Stimulated activated CD4-positive, alpha-beta T cell treated with anti-CD3 and anti-CD28 coated beads, Interleukin-15, amount 100 ng/mL, for 48 hours (primary cell): ENCODE measurements at places on chromosomes 11 and 22.

GRCh38 chr11:8760896-8761295 lies 78.3 kb downstream of the RPL27A start:
- no peak for DNase-seq

DNA sequence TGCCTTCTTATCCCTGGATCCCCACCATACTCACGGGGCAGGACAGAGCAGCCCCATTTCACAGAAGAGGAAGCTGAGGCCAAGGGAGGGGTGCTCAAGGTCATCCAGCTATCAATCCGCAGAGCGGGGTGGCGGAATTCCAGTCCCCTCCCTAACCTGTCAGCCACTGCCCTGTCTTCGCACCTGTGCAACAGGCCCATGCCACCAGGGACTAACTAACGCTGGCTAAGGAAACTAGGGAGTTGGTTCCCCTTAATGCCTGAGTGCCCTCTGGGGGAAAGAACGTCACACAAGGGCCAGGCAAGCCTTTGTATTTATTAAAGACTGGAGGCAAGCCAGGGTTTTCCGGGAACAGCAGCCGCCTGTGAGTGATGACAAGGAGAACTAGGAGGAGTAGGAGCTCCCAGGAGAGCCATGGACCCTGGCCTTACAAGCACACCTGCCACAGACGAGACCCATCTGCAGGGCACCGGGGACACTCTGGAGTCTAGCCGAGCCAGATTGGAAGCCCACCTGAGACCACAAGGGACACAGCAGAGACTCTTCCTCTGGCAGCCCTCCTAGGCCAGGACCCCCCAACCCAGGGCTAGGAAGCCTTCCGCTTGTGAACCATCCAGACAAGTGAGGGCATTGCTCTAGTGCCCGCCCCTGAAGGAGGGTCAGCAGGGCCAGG lies 64.4 kb downstream of the MYH9 start:
- DNase-seq: no peak

DNA sequence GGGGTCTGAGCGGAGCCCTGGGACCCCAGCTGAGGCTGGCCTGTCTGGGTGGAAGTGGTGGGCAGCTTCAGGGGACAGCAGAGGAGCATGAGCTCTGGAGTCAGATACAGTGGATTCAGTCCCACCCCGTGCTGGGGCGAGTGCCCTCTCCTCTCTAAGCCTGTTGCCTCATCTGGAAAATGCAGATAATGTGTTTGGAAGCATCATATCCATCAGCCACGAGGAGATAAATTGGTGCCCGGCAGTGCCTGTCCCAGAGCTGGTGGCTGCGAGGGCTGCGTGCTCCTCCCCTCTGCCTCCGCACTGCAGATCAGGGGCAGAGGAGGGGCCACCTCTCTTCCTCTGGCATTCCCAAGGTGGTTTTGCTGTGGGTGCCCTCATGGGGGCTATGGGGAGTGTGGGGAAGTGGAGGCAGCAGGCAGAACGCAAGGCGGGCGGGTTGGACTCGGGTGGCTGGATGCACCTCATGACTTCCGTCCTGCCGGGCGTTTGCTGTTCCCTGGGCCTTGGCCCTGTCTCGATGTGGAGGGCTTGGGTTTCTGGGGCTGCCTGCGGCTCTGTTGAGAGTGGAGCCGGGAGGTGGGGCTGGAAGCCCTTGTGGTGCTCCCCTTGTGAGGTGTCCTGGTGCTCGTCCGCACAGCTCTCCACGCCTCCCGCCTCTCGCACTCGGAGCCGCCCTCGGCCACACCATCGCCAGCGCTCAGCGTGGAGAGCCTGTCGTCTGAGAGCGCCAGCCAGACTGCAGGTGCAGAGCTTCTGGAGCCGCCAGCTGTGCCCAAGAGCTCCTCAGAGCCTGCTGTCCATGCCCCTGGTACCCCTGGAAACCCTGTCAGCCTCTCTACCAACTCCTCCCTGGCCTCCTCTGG lies 20.9 kb downstream of the MICALL1 start:
- DNase-seq: no peak

GRCh38 chr11:116776522-116776984 lies 3.8 kb upstream of the BUD13 start:
- DNase-seq: no peak

- DNase-seq: peak; percentile 2
Observed at GRCh38 chr11:88508759-88509581, 171.4 kb upstream of the CTSC start.

DNA sequence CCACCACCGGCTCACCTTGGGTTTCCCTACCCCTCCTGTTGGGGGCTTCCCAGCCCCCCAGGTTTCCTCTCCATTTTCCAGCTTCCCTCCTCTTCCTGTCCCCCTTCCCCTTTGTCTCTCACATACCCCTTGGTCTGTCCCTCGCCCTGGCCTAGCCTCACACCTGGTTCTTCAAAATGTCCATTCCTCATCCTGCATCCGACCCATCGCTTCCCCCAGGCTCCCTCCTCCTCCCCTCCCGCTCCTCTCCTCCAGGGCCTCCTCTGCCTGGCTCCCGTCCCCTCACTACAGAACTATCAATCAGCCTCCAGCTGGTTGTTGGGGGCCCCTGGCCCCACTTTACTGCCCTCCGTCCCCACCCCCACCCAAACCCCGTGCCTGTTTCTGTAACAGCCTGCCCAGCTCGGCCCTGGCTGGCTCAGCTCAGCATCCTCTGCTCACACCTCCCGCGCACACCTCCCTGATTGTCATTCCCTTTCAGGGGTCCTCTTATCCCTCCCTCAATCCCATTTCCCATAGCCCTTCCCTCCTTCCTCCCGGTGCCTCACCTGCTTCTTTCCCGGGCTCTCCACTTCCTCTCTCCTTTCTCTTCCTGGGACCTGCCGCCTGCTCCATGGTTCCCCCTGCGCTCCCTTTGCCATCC lies 1.2 kb downstream of the CNIH2 start:
- DNase-seq: no peak

GRCh38 chr22:33842421-33843094 lies 77.7 kb downstream of the LARGE1 start:
- no peak for DNase-seq

- no peak for DNase-seq
Observed at GRCh38 chr11:133383201-133383600, 149.1 kb downstream of the OPCML start.

GRCh38 chr11:47348859-47349258 lies 3.6 kb downstream of the MYBPC3 start:
- no peak for DNase-seq

DNA sequence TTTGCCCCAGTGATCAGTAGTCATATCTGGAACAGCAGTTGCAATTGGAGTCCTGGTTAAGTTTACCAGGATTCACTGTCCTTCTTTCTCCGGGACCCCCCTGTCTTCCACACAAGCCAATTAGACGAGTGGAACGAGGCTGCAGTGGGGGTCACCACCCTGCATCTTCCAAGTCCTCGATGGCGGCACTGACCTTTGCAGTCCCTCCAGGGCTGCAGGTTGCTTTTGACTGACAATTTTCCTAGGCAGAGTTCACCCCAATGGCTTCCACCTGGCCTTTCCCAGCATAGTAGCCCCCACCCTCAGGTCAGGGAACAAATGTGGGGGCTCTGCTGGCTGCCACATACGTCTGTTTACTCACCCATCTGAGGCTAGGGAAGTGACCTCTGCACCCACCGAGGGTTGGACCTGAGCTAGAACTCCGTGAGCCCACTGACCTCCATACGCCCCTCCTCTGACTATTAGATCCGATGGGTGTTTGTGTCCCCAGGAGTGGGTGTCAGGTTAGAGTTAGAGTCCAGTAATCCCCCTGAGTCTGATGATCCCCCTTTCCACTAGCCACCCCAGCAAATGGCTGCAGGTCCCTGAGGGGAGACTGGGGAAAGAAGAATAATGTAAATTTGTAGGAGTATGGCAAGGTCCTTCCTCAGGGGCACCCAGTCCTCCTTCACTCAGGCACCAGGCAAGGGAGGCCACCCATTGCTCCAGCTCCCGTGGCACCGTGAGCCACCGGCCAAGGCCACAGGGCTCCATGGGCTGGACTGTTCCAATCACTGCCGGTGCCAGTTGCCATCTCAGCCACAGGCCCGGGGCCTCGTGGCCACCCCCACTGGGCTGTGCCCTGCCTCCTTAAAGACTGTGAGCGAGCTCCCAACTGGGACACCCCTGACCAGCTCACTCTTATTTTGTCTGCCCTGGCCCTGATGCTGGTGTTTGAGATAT lies 5.5 kb downstream of the C11orf21 start:
- DNase-seq: no peak

DNA sequence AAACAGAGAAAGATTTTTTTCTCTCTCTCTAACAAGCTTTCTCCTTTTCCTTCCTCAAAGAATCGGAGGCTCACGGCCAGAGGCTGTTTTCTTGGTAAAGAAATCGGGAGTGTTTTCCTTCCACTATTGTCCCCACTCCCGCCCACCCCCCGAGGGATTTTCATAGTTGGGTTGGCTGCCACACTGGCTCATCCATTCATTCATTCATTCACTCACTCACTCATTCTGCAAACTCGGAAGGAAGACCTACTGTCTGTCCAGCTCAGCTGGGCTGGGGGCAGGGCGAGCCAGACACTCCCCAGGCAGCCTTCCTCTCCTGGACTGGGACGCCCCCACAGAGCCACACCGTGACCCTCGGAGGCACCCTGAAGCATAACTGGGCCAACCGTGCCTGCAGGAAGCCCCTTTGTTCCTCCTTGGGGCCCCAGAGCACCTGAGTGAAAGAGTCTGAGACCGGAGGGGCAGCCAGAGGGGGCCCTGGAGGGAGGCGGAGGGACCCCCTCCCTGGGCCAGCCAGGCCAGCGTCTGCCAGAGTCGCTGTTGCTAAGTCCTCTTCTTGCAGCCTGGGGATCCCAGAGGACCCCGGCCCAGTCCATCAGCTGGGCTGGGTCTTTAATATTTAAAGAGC lies 17.0 kb downstream of the CDKN1C start:
- DNase-seq: no peak

DNA sequence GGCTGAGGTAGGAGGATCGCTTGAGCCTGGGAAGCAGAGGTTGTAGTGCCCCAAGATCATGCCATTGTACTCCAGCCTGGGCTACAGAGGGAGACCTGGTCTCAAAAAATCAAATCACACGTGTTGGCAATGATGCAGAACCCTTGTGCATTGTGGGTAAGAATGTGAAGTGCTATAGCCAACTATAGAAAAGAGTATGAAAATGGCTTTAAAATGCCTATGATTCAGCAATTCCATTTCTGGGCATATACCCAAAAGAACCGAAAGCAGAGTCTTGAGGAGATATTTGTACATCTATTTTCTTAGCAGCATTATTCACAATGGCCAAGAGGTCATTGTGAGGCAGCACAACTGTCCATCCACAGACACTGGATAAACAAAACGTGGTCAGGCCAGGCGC lies 2.6 kb upstream of the FADS3 start:
- no peak for DNase-seq

GRCh38 chr11:83662494-83662893 lies 376.3 kb upstream of the CCDC90B start:
- DNase-seq: no peak

GRCh38 chr11:35050541-35050995 lies 88.4 kb upstream of the CD44 start:
- no peak for DNase-seq

DNA sequence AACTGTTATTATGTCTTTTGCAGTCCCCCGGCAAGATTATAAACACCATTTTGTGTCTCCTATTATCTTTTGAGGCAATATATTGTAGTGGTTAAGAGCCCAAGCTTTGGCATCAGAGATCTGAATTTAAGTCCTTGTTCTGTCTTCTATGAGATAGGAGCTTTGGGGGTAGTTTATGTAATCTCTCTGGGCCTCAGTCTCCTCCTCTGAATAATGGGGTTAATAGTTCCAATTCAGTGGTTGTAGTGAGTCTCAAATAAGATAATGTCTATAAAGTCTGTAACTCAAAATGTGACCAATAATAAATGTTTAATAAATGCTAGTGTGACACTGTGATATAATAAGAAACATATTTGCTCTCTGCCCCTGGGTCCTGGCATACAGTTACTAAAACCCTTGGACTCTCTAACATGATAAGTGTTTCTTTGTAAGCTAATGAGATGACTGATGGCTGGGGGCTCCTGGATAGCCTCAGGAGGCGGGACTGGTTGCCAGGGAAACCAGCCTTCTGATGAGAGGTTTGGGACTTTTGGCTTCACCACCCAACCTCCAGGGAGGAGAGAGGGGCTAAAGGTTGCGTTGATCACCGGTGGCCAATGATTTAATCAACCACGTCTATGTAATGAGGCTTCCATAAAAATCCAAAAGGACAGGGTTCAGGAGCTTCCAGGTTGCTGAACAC lies 183.4 kb upstream of the MTMR2 start:
- DNase-seq: no peak

GRCh38 chr11:111734101-111734953 lies 31.9 kb downstream of the PPP2R1B start:
- DNase-seq: no peak

GRCh38 chr22:36239150-36239400 lies 252 bp downstream of the APOL2 start:
- no peak for DNase-seq

DNA sequence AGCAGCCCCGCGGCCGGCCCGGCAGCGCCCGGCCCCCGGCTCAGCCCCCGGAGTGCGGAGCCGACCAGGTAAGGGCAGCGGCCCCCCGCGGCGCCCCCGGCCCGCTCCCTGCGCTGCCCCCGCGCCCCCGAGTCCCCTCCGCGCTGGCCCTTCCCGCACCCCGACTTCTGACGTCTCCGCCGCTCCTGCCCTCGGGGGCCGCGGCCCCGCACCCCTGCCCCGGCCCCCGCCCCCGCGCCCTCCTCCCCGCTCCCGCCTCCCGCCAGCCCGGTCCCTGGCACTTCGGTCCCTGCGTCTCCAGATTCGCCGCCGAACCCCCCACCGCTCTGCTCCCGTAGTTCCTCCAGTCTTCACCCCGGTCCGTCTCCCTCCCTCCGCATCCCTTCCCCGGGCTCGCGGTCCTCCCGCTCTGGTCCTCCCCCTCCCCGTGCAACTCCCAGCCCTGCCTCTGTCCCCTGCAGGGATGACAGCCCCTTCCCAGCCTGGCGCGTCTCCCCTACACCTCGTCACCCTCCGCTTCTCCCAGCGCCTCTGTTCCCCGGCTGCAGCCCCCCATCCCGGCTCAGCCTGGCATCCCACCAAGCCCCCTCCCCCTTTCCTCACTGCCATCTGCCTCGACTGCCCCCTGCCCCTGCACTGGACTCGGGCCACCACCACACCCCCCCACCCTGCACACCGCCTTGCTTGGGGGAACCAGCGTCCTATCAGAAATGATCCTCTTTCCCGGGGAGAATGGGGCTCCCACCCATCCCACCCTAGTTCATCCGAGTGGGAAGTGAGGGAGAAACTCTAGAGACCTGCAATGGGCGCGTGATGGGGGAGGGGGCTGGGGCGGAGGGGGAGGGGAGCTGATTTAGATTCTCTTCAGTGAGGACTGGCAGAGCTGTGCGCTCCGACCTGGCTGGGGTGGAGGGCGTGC lies 531 bp downstream of the GRIK4 start:
- no peak for DNase-seq

DNA sequence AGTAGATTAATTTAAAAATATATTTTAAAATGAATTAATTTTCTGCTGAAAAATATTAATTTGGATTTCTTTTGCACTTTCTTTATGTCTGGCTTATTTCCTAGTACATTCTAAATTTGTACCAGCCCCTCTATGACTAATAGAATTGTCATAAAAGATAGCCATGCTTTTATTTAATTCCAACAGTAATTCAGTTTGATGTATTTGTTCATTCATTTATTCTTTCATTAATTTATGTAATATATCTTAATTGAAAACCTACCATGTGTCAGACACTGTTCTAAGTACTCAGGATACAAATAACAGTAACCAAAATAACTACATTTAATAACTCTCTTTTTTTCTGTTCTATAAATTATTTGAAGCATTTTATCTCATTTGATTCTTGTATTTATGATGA lies 264.0 kb upstream of the CCDC179 start:
- DNase-seq: no peak
